ENCODE measurements at places on chromosomes 1 and 21. TPM values are rescaled to one million over a fixed set of nuclear protein-coding genes. Genes with fewer than 3 reads are reported as not detected.

CCNL2 gene
- 54.7 TPM for polyA plus RNA-seq

PYHIN1 gene
- 0.15 TPM for polyA plus RNA-seq

BEND5 gene
- polyA plus RNA-seq = 1.5 TPM

DNA sequence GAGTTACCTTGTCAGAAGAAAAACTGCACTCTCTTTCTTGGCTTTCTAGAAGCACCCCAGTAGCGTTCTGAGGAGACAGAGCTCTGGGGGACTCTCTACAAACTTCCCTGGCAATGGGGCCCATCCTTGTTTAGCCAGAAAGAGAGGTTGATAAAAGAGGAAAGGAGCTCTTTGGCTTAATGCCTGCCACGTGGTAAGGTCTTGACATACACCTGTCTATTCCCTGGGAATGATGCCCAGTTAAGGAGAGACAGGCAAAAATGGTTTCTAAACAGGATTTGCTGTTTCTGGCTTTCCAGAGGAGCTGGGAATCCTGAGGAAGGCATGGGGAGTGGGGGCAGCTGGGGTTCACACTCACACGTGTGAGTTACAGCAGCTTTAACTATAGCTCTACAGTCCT lies 30.2 kb upstream of the IL20 start:
- no peaks in the 10 kb centered on the region for H3K36me3 ChIP-seq
- peaks cover 10% of the 10 kb centered on the region for H3K27me3 ChIP-seq
- no peak overlapping the region for H3K27ac ChIP-seq
- DNase-seq = no peak
- no peak overlapping the region for H3K4me3 ChIP-seq

- H3K36me3 ChIP-seq = peaks cover 8% of the 10 kb centered on the region
- H3K27ac ChIP-seq = no peak overlapping the region
- no peak for DNase-seq
- no peaks in the 10 kb centered on the region for H3K27me3 ChIP-seq
- H3K4me1 ChIP-seq = no peaks in the 10 kb centered on the region
Measured at GRCh38 chr1:27292106-27292505, 29.9 kb upstream of the TMEM222 start.

DNA sequence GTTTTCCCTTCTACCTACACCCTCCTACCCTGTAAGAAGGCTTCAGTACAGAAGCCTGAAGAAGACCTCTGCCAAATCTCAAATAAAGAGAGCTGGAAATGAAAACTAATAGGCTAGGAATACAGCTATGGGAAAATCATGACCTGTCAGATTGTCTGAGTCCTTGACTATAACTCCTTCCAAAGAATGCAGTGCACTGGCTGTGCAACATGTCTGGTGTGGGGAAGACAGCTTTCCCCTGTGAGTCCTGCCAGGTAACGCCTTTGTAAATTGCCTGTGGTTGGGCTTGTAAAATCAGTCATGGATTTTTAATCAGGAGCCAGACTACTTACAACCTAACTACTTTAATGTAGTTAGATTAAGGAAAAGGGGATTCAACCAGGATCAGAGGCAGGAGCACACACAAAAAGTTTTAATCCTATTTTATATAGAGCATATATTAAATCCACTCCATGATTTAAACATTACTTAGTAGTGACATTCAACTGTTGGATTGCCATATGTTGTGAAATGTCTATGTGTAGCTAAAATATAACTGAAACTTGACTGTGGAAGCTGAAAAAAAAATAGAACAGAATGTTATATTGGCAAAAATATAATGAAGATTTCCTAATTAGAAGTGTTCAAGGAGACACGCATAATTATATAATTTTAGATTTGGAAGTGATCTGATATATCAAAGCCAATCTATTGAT lies 1667.8 kb downstream of the KCNT2 start:
- DNase-seq = no peak
- H3K4me1 ChIP-seq = no peaks in the 10 kb centered on the region
- H3K27ac ChIP-seq = no peak overlapping the region
- no peak overlapping the region for H3K4me3 ChIP-seq
- no peaks in the 10 kb centered on the region for H3K36me3 ChIP-seq

DNA sequence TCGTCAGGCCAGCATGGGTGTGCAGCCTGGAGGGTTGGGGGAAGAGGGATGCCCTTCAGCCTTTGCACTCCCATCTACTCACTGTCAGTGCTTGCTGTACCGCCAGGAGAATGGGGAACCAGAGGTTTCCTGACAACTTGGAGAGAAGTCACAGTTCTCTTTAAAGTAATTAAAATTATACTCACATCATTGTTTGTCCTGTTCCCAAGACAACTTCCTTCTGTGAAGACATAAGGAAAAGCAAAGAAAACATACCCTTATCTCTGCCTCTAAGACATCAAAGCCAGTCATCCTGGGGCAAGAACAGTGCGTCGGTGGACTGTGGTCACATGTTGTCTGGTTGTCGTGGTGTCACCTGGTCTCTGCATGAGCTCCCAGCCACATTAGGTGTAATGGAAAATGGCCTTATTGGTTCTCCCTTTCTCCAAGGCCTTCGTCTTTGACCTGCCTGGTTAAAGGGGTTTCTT lies 17.6 kb downstream of the TRAF5 start:
- DNase-seq = no peak
- H3K27ac ChIP-seq = no peak overlapping the region
- no peaks in the 10 kb centered on the region for H3K27me3 ChIP-seq
- no peak overlapping the region for H3K4me3 ChIP-seq
- no peaks in the 10 kb centered on the region for H3K36me3 ChIP-seq
- no peaks in the 10 kb centered on the region for H3K4me1 ChIP-seq

Data from psoas muscle (tissue), 8 donors.